ENCODE measurements at places on chromosomes 2 and 18.

GRCh38 chr2:143890798-143891197, 629.1 kb downstream of the ZEB2 start:
- DNase-seq: no peak

DNA sequence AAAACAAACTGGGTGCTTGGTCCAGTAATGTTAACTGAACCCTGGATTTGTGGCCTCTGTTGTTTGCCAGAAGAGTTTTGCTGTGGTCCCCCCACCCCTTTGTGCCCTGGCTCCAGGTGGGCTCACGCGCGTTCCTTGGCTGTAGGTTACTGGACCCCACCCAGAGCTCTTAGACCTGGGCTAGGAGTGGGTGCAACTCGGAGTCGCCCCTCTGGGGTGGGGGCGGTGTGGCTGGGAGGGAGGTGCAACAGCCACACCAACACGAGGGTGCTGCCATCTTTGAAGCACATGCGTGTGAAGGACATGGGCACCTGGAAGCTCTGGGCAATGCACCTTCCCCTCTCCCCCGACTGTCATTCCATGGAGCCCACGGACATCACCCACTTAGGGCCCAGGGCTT, 92.7 kb downstream of the USP40 start:
- no peak for DNase-seq

GRCh38 chr2:152456262-152456661, 121.3 kb downstream of the FMNL2 start:
- no peak for DNase-seq

- no peak for DNase-seq
These were observed 98.1 kb upstream of the CSRNP3 start for GRCh38 chr2:165371356-165371755.

DNA sequence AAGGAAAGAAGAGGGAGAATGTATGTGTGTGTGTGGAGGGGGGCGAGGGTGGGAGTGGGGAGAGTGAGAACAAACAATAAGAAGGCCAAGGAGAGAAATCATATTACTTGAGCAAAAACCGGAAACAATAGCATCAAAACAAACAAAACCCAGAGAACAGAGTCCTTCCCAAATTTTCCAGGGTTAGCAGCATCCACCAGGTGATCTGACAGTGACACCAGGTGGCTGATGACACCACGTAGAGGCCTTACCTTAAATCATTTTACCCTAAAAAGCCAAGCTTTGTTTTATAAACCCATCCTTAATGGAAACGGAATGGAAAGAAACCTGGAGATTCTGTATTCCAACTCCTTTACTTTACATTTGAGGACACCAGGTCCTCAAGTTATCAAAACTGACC, 42.9 kb downstream of the CDCA7 start:
- DNase-seq: no peak

- DNase-seq: no peak
These were observed 463.9 kb upstream of the HS6ST1 start for GRCh38 chr2:128782411-128783192.

DNA sequence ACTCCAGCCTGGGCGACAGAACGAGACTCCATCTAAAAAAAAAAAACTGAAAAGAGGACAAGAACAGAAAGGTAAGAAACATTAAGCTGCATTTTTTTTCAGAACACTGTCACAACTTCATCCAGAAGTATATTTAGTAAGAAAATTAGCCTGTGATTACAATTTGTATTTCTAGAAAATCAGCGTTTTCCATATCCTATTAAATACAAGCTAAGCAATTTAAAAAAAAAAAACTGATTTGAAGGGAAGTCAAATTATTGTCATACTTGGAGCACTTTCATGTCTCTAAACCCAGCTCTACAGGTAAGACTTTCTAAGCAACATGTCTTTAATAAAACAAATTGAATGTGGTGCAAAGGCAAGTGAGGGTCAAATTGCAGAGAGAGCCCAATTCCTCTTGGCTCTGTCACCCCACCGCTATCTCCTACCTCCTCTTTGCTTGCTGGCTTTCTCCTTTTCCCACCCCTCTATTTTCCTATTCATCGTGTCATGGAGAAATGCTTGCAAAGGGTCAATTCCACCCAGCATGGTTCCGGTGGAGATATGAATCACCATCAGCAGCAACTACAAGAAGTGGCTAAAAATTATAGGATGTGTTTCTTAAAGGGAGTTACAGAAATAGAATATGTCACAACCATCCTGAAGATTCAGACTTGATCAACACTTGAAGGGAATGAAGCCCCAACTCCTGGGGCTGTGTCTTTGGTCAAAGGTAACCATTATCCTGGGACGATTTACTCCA, 68.4 kb upstream of the BCL11A start:
- DNase-seq: no peak

DNA sequence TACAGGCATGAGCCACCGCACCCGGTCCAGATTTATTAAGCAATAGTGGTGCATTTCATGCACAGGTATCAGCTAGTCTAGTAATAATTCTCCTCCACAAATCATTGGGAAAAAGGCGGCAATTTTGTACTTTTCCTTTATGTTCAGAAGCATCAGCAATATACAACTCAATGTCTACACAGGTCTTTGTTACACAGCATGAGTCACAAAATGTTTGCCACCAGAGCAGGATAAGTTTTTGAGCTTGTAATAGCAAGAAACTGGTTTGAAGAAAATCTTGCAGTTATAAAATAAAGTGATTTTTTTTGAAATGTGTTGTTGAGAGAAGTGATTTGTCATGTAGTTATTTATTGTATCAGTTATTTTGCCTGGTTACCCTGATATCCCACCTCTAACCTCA, 4.8 kb upstream of the ITPRIPL1 start:
- DNase-seq: no peak

GRCh38 chr2:42480402-42480801, 13.4 kb downstream of the KCNG3 start:
- DNase-seq: no peak

DNA sequence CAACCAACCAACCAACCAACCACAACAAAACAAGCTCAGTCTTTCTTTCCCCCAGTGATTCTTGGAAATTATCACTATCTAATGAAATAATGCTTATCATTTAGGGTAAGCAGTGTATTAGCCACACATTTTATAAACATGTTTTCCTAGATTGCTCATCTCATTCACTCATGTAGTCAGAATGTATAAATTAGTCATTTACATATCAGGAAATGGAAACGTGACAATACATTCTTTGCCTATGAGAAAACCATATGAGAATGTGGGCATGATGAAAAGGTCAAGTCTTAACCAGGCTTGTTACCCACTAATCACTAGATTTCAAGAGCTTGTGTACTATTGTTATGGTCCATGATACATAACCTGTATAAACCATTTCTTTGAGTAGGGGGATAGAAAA, 1583.4 kb upstream of the PIK3C3 start:
- DNase-seq: peak; percentile 67

GRCh38 chr18:5851998-5852397, 43.3 kb downstream of the TMEM200C start:
- DNase-seq: no peak

- no peak for DNase-seq
These were observed 2055.1 kb upstream of the CELF4 start for GRCh38 chr18:39620551-39621168.

DNA sequence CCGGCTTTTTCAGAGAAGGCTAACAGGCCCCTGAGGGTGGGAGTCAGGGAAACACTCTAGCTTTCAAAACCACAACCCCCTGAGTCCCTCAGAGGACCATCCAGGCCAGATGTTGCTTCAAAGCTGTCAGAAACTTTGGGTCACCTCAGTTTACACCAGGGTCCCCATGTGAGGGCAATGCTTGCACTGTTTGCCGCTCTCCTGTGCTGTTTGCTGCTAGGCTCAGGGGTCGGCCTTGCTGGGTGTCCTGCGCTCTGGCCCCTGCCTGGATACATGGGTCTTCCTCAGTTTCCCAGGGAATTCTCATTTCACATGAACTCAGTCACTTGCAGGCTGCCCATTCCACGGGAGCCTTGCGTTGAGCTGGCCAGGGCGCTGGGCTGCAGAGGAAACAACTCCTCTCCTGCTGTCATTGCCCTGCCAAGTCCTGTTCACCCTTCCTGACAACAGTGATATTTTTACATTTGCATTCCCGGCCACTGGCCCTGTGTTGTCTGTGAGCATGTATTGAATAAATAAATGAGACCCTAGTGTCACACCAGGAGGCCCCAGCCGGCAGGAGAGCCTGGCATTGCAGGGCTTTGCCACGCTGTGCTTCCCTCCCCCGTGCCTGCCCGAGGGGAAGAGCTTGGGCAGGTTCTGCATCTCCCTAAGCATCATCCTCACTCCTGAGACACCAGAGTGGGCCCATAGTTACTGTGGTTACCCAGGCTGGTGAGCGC, 73.2 kb upstream of the RAB6C start:
- no peak for DNase-seq

- DNase-seq: no peak
These were observed 45.6 kb upstream of the ZNF532 start for GRCh38 chr18:58819051-58819450.

DNA sequence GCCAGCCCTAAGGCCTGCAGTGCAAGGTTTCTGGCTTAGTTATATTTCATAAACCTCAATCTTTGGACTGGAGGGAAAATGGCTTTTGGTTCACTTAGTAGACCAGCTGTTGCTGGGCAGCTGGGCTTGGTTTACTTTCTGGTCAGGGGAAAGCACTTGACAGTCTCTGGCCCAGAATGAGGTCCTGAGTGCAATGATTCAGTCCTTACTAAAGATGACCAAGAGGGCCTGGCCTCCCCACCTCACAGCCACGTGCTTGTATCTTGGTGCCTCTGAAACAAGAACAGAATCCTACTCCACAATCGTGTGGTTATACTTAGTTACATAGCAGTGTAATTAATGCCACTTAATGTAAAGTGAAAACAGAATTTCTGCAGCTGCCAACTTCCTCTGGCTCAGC, 325.5 kb upstream of the MEIS1 start:
- no peak for DNase-seq

GRCh38 chr18:50268022-50268747, 1.9 kb upstream of the CFAP53 start:
- no peak for DNase-seq

- DNase-seq: no peak
These were observed 36.7 kb downstream of the FBXO15 start for GRCh38 chr18:74110976-74111375.

GRCh38 chr2:239902749-239903201, 122.4 kb downstream of the NDUFA10 start:
- no peak for DNase-seq

DNA sequence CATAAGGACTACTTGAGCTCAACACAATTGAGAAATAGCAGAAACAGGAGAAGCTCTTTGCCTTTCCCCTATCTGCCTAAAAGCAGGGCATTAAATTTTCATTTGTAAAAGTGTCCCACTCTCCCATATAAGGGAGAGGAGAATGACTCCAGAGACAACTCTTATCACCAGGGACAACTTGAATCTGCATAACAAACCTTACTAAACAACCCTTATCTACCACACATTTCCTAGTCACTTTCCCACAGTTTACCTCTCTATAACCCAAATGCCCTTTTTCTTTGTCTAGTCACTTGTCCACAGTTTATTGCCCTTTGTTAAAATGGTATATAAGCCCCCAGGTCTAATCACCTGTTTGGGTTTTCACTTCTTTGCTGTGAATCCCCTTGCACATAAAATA, 37.5 kb upstream of the PPM1B start:
- DNase-seq: no peak

- no peak for DNase-seq
These were observed 61.4 kb upstream of the SIX3 start for GRCh38 chr2:44880125-44880483.

DNA sequence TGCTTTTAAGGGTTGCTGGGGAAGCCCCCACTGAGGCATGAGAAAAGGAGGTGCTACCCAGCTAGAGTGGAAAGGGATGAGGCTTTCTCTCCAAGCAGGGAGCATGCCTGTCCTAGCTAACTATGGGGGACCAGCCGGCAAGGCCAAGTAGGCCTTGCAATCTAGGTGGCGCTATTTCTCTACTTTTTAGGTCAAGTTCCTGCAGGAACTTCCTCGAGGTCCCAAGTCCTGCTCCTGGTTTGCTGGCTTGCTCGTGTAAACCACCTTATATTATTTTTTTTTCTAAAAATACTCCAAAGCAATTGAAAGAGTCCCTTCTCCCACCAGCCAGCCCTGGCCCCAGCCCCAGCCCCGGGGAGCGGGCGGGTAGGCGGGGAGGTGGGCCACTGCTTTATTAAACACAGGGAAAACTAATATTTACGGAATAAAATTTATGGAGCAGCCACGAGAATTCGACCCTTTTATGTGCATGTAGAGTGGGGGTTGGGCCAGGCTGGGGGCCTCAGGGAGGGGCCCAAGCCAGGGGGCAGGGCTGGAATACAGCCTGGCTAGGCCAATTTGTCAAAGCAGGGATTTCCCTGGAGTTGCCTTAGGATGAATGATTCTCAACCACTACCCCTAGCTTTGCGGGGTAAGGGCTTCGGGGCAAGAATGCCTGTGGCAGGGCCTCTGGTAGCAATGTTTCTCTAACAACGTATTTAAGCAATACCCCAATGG, 12.8 kb upstream of the IHH start:
- DNase-seq: peak; percentile 20

DNA sequence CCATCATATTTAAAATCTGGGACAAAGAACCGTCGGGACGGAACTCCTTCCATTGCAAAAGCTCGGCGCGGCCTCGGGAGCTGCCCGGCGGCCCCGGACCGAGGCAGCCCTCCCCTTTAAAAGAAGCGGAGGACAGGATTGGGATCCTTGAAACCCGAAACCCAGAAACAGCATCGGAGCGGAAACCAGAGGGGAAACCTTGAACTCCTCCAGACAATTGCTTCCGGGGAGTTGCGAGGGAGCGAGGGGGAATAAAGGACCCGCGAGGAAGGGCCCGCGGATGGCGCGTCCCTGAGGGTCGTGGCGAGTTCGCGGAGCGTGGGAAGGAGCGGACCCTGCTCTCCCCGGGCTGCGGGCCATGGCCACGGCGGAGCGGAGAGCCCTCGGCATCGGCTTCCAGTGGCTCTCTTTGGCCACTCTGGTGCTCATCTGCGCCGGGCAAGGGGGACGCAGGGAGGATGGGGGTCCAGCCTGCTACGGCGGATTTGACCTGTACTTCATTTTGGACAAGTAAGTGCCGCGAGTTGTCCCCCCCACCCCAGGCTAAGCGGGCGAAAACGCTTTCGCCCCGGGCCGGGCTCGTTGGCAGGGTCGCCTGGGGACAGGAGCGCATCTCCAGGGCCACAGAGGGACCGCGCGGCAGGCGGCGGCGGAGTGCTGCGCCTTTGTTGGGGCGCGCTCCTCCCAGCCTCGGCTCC, at the start of gene ANTXR1:
TSS of gene ANTXR1 (plus strand) at position 38 of the 698 bp plus-strand sequence. CDS start at position 359, 321 bp downstream.
- peak; percentile 65 for DNase-seq

GRCh38 chr18:52341608-52342381, 1.8 kb downstream of the DCC start:
- DNase-seq: no peak

GRCh38 chr2:183215917-183216316, 91.7 kb downstream of the NUP35 start:
- DNase-seq: no peak

GRCh38 chr2:112516801-112517200, 25.5 kb upstream of the POLR1B start:
- DNase-seq: no peak

DNA sequence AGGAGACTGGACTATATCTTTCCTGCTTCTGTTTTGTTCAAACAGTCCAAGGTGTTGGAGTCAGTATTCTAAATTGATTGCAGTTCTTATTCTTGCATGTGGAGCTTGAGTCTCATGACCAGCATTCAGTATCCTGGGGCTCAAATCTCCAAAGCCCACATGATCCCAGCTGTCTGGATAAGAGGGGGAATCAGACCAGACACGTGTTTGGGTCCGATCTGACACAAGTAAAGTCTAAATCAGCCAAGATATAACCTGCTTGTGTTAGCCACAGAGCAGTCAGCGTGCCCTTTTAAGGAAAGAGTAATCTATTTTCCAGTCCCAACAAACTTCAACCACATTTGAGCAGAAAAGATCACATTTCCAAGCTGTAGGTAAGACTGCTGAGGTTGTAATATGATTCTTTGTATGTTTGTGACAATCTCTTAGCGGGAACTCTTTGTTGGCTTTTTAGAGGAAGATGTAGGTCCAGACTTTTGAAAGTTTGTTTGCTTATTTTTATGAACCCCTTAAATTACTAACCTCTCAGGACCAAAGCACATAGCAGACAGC, 334.6 kb downstream of the SLC4A3 start:
- no peak for DNase-seq
